CD14-positive monocyte (primary cell): ENCODE measurements at places on chromosomes 4 and X.

- no peak for DNase-seq
These were observed 242.7 kb upstream of the WDFY3 start for GRCh38 chr4:85209161-85209560.

- DNase-seq, result no peak
These were observed 71.0 kb upstream of the DHX15 start for GRCh38 chr4:24655326-24655725.

- no peak for DNase-seq
These were observed 12.7 kb downstream of the NUDT6 start for GRCh38 chr4:122909683-122910082.

DNA sequence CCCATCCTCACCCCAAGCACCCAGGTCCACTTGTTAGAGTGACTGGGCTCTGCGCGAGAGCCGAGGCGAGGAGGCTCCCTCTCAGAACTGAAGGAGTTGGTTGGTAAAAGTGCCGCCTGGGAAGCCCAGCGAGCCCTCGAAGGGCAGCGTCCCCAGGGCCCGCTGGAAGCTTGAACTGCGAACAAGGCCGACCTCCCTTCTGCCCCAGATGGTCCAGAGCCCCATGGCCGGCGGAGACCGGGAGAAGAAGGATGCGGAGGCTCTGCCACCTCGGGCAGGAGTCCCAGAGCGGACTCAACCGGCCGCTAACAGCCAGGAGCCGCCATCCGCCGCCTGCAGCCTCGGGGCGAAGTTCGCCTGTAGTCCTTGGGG is 116.3 kb upstream of the TEX13C start:
- no peak for DNase-seq

DNA sequence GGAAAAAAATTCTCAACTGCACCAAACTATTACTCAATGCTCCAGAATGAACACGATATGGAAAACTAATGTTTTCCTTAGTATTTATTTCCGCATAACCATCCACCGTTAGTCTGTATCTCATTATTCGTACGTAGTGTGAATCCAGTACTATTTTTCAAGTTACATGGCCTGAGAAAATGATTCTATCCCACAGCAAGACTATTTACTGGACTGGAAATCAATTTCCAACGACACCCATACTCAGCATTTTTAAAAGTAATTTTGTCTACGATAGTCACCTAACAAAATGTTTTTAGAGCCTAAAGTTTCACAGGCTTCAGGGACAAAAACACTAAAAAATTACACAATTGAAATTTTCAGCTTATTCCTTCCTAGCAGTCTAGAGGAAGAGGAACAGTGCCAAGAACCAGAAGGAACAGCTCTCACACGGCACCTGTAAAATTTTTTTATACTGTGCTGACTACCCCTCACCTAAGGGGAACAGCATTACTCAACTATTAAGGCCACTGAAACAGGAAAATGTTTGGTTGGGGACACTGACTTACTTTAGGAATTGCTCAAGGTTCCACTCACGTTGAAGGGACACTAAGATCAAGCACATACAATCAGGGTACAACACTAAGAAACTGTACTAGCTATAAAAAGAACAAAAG is 9.6 kb downstream of the UBE2D3 start:
- peak; percentile 20 for DNase-seq

DNA sequence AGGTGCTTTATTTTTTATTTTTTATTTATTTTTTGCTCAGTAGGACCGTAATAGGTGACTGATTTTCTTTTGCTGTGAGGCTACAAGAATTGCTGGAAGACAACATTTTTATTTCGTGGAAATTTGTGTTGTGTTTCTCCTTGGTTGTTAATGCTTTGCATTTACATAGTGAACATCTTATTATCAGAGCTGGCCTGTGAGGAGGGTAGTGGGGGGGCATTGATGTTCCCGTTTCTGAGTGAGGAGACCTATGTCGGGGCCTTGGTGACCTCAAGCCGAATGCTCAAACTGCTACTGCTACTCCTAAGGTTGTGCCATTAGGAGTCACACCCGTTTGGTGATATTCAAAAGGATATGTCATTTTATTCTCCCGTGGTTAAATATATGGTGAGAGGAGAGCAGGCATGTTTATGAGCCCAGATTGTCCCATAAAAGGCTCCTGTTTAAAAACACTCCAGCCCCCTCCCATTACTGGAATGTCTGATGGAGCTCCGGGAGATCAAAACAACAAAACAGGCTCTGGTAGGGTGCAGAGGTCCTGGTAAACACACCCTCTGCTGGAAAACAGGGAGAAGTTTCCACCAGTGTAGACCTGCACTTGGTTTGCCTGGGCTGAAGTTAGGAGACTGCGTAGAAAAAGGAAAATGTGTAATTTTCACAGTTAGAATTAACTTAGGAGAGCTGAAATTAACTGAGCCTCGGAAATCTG is 5.6 kb downstream of the PDGFRA start:
- DNase-seq, result no peak

- DNase-seq, result no peak
These were observed 86.7 kb downstream of the RFC1 start for GRCh38 chr4:39279416-39279815.

- no peak for DNase-seq
These were observed 192.2 kb upstream of the ARX start for GRCh38 chrX:25207803-25208475.

DNA sequence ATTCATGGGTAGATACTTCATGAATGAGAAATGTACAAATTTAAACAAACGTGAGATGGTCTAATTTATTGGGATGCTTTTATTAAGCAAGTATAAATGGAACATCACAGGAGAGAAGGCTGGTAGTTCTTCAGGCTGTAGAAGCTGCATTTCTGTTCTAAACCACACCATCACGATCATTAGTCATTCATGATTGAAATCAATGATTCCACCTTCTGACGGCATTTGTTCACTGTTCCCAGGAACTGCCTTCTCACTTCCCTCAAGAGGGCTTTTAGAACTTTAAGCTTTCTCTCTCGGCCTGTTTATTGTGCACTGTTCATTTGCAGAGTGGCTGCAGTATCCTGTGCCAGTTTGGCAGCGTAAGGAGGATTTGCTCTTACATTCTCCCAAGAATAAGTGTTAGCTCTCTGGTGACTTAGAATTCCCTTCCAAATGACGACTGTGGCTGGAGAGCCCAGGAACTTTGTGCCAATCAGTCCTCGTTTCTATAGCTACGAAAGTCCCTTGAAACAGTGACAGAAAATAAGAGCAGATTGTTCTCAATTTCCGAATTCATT is 54.7 kb downstream of the MFAP3L start:
- DNase-seq, result no peak

- DNase-seq, result no peak
These were observed 390.8 kb downstream of the HNRNPD start for GRCh38 chr4:81982846-81983540.

DNA sequence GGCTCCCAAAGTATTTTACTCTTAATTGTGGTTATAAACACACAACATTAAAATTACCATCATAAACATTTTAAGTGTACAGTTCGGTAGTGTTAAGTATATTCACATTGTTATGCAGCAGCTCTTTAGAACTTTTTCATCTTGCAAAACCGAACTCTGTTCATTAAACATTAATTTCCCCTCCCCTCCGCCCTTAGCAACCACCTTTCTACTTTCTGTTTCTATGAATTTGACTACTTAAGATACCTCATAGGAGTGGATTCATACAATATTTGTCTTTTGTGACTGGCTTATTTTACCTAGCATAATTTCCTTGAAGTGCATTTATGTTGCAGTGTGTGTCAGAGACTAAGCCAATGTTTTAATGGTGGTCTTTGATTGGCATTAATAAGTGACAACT is 32.6 kb downstream of the IL13RA1 start:
- DNase-seq, result no peak

GRCh38 chrX:133606990-133607389 is 191.7 kb upstream of the GPC4 start:
- DNase-seq, result peak; percentile 14

DNA sequence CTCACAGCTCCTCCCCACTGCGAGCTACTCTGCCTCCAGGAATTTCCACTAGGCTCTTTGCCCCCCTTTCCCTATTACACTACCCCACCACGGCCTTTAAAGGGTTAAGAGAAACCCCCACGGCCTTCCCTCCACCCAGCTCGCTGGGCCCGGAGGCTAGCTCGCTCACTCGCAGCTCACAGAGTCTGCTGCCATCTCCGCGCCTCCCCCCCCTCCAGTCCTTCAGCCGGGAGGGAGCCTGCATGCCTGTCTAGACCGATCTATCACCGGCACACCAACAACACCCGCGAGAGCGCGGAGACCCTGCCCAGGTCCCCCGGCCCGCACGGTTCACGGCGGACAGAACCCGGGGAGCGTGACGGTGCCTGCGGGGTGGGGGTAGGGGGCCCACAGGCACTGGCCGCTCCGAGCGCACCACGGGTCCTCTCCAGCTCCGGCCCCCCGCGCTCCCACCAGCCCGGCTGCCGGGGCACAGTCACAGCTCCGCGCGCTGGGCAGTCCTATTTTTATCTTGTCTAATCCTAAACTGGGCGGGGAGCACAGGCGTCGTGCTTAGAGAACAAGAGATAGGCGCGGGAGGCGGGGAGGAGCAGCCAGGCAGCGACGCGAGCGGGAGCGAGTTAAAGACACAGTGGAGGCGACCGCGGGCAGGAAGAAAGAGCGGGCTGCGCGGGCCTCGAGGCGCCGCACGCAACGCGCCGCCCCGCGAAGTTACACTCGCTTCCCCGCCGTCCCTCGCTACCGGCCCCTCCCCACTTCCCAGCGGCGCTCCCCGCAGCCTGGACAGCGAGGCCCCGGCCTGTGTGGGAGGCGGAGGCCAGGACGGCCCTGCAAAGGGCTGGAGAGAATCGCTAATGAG is 3.5 kb downstream of the BCOR start:
- DNase-seq, result peak; percentile 22

GRCh38 chr4:5220028-5220427 is 168.7 kb downstream of the STK32B start:
- DNase-seq, result no peak
